Activated CD4-positive, alpha-beta memory T cell treated with anti-CD3 and anti-CD28 coated beads, Interleukin-2, amount 10 ng/mL, durations not matched to agents 7 days and 5 days (primary cell): ENCODE measurements at places on chromosomes 6 and 20. TPM values are rescaled to one million over a fixed set of nuclear protein-coding genes. Genes with fewer than 3 reads are reported as not detected.

- no peaks in the 10 kb centered on the region for H3K4me1 ChIP-seq
- peaks cover 9% of the 10 kb centered on the region for H3K27me3 ChIP-seq
- H3K27ac ChIP-seq = no peak overlapping the region
- DNase-seq = no peak
- no peak overlapping the region for H3K4me3 ChIP-seq
Measured at GRCh38 chr6:1103945-1104623, 207.8 kb upstream of the FOXQ1 start.

DNA sequence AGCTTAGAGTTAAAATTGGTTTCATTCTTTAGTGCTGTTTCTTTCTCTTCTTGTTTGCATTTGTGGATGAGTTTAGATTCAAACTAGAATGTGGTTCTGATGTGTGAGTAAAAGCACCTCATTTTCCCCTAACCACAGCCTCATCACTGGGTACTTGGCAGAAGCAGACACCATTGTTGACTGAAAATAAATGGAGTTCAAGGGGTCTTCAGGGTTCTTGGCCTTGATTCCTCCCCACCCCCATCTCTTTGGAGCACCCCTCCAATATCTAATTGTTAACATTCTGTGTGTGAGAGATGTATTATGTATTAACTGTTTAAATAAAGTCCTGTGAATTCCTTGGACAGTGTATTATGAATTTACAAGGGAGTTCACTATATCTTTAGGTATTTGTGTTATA is 59.6 kb downstream of the JARID2 start:
- H3K27me3 ChIP-seq = no peaks in the 10 kb centered on the region
- H3K4me3 ChIP-seq = peak overlapping the region; percentile 4
- H3K4me1 ChIP-seq = peaks cover 73% of the 10 kb centered on the region
- H3K27ac ChIP-seq = peak overlapping the region; percentile 82
- DNase-seq = no peak

GRCh38 chr20:20524756-20525155 is 156.9 kb downstream of the INSM1 start:
- no peaks in the 10 kb centered on the region for H3K27me3 ChIP-seq
- H3K27ac ChIP-seq = no peak overlapping the region
- DNase-seq = no peak
- H3K36me3 ChIP-seq = peaks cover 12% of the 10 kb centered on the region
- H3K4me3 ChIP-seq = no peak overlapping the region

GRCh38 chr6:56515081-56515905 is 127.4 kb downstream of the DST start:
- no peaks in the 10 kb centered on the region for H3K27me3 ChIP-seq
- no peak overlapping the region for H3K27ac ChIP-seq
- no peak for DNase-seq

- H3K4me1 ChIP-seq = peaks cover 17% of the 10 kb centered on the region
- peaks cover 7% of the 10 kb centered on the region for H3K27me3 ChIP-seq
- no peak overlapping the region for H3K27ac ChIP-seq
- H3K36me3 ChIP-seq = no peaks in the 10 kb centered on the region
- H3K4me3 ChIP-seq = no peak overlapping the region
- no peak for DNase-seq
Measured at GRCh38 chr6:108549741-108550140, 11.0 kb upstream of the FOXO3 start.

GRCh38 chr6:82554666-82555065 is 191.0 kb downstream of the TPBG start:
- H3K36me3 ChIP-seq = no peaks in the 10 kb centered on the region
- no peaks in the 10 kb centered on the region for H3K4me1 ChIP-seq
- no peak overlapping the region for H3K4me3 ChIP-seq
- no peaks in the 10 kb centered on the region for H3K27me3 ChIP-seq

- DNase-seq = peak; percentile 24
- H3K27ac ChIP-seq = peak overlapping the region; percentile 59
- peaks cover 54% of the 10 kb centered on the region for H3K4me1 ChIP-seq
- H3K27me3 ChIP-seq = no peaks in the 10 kb centered on the region
Measured at GRCh38 chr6:37103169-37104039, 66.5 kb upstream of the PIM1 start.

GRCh38 chr20:24987873-24988835 is 4.4 kb downstream of the APMAP start:
- H3K27ac ChIP-seq = no peak overlapping the region
- peaks cover 43% of the 10 kb centered on the region for H3K36me3 ChIP-seq
- no peaks in the 10 kb centered on the region for H3K27me3 ChIP-seq
- H3K4me3 ChIP-seq = no peak overlapping the region
- no peak for DNase-seq

DNA sequence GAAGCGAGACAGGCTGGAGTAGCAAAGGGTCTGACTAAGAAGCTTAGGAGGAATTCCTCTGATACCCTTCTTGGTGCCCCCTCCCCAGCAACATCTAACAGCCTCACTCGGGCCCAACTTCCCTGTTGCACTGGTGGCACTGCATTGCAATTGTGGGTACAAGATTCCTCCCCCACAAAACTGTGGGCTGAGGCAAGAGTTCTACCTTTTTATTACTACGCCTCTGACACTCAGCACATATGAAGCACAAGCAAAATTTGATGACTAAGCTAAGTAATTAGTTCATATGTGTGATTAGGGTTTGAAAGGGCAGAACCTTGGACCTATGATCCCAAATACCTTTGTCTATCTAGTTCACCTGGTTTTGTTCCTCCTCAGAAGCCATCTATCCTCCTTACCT is 83.5 kb downstream of the ZHX3 start:
- H3K36me3 ChIP-seq = no peaks in the 10 kb centered on the region
- H3K4me1 ChIP-seq = peaks cover 20% of the 10 kb centered on the region
- no peak overlapping the region for H3K27ac ChIP-seq
- no peak for DNase-seq

Gene CCDC170
- not detected for total RNA-seq

DNA sequence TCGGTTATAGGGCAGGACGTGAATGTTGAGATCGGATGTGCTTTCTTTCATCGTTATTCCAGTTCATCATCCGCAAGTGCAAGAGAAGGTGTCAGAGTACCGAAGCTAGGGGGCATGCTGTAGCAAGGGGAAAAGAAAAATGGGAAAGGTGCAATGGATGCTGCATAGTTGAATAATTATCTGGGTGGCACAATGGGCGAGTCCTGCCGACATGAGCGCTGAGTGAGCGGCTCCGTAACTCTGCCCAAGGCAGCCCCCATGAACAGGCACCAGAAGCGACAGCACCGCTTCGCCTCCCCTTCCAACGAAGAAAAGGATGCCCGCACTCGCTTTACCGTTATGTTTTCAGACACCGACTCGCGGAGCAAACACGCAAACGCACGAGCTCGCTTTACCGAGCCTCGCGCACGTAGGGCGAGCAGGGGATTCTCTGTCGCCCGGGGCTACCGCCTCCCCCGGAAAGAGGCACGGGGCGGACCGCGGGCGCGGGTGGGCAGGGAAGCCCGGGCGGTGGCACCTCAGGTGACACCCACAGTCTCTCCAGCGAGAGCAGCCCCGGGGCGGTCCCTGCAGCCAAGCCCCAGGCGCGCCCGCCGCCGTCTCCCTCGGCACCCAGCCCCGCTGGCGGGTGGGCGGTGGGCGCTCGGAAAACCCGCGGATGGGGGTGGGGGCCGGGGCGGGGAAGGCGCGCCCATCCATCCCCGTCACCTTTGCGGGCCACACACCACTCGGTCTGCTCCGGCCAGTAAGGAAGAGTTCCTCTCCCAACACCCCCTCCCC is 654 bp downstream of the WASF1 start:
- H3K27ac ChIP-seq = no peak overlapping the region
- DNase-seq = peak; percentile 56
- no peaks in the 10 kb centered on the region for H3K36me3 ChIP-seq
- peaks cover 4% of the 10 kb centered on the region for H3K4me1 ChIP-seq
- H3K4me3 ChIP-seq = peak overlapping the region; percentile 65
- peaks cover 22% of the 10 kb centered on the region for H3K27me3 ChIP-seq

Gene TTK
- 34.4 TPM for total RNA-seq

DNA sequence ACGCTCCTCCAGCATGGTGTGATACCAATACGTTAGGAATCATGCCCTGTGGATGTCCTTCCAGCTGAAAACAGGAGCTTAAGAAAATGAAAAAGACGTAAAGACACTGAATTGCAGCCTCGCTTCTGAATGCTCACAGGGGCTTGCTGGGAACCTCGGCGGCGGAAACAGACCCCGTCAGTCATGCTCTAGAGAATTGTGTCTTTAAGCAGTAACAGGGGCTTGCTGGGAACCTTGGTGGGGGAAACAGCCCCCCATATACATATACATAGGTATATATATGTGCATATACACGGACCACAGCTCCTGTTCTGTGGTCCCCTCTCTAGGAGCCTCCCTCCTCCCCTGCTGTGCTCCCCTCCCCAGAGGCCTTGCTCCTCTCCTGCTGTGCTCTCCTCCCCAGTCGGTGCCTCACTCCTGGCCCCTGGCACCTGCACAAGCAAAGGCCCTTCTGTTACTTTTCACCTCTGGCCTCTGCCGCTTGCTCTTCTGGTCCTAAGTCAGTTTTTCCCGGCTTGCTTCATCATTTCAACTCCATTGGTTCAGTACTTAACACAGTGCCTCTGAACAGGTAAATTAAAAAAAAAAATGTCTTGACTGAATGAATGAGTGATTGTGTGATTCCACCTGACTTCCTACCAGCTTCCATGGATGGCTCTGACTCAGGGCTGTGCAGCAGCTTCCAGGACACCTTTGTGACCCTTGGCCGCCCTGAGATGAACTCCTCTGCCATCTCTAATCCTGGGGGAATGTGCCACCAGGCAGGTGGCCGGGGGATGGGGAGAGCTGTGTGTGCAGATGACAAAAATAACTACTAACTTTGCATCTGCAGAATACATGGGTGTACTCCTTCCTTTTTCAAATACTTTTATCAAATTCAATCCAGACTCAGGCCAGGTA is 246.1 kb downstream of the SMOC2 start:
- no peak overlapping the region for H3K27ac ChIP-seq
- DNase-seq = no peak
- no peaks in the 10 kb centered on the region for H3K4me1 ChIP-seq
- peaks cover 2% of the 10 kb centered on the region for H3K27me3 ChIP-seq

- peaks cover 91% of the 10 kb centered on the region for H3K36me3 ChIP-seq
- no peak for DNase-seq
- no peak overlapping the region for H3K4me3 ChIP-seq
- peaks cover 44% of the 10 kb centered on the region for H3K4me1 ChIP-seq
- peak overlapping the region; percentile 54 for H3K27ac ChIP-seq
Measured at GRCh38 chr20:46367967-46368901, 38.2 kb downstream of the ELMO2 start.

GRCh38 chr20:24936526-24937407 is 12.3 kb upstream of the CST7 start:
- H3K4me3 ChIP-seq = no peak overlapping the region
- peak; percentile 11 for DNase-seq
- H3K36me3 ChIP-seq = peaks cover 11% of the 10 kb centered on the region

Gene LZTS3
- total RNA-seq = 0.90 TPM

GRCh38 chr6:30130887-30131862 is 4.8 kb upstream of the TRIM40 start:
- DNase-seq = peak; percentile 70
- H3K27me3 ChIP-seq = peaks cover 69% of the 10 kb centered on the region
- H3K4me3 ChIP-seq = no peak overlapping the region
- no peaks in the 10 kb centered on the region for H3K36me3 ChIP-seq
- H3K4me1 ChIP-seq = peaks cover 21% of the 10 kb centered on the region

DNA sequence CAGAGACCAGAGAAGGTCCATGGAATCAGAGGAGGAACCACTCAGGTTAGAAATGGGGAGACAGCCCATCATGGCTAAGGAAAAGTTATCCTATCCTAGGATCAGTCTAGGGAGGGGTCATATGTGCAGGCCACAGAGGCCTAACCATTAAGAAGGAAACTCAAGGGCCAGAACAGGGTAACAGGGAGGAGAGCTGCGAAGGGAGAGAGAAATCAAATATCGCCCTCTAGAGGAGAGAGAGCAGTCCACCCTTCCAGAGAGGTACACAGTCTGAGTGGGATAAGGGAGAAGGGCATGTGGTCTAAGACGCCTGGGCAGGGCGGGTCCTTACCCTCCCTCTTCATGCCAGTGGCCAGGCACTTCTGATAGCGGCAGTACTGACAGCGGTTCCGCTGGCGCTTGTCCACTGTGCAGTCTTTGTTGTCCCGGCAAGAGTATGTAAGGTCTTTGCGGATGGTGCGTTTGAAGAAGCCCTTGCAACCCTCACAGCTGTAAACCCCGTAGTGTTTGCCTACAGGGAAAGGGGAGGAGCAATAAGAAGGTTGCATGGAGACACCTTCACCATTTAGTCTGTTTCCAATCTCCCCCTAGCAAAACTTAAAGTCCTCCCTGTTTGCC is 2.9 kb downstream of the RXRB start:
- peaks cover 8% of the 10 kb centered on the region for H3K27me3 ChIP-seq
- H3K27ac ChIP-seq = peak overlapping the region; percentile 52
- H3K36me3 ChIP-seq = peaks cover 59% of the 10 kb centered on the region
- H3K4me3 ChIP-seq = peak overlapping the region; percentile 26
- DNase-seq = peak; percentile 37

DNA sequence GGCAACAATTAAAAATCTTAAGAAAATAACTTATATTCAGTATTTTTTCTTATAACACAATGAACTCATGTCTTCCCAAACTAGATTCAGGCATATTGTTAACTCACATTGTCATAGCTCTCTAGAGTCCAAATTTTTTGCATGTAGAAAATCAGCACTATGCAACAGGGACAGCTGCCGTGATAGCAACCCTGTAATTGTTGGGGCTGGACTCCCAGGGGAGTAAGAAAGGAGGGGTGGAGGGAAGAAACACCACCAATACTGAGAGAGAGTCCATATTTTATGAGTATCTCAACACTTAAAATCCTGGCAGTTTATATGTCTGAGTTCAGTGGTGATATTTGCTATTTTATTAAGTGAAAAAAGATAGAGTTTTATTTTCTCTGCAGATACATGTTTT is 89.6 kb upstream of the HS3ST5 start:
- no peak for DNase-seq
- H3K4me1 ChIP-seq = no peaks in the 10 kb centered on the region
- H3K27me3 ChIP-seq = no peaks in the 10 kb centered on the region
- H3K4me3 ChIP-seq = no peak overlapping the region
- no peak overlapping the region for H3K27ac ChIP-seq
- H3K36me3 ChIP-seq = no peaks in the 10 kb centered on the region

GRCh38 chr6:167109651-167110050 is 13.2 kb upstream of the CCR6 start:
- H3K36me3 ChIP-seq = peaks cover 3% of the 10 kb centered on the region
- no peak for DNase-seq
- H3K4me3 ChIP-seq = no peak overlapping the region
- peaks cover 18% of the 10 kb centered on the region for H3K27me3 ChIP-seq
- H3K27ac ChIP-seq = no peak overlapping the region

Gene EYS
- total RNA-seq = not detected

GRCh38 chr6:85690071-85690470 is 47.4 kb upstream of the SYNCRIP start:
- H3K27me3 ChIP-seq = peaks cover 2% of the 10 kb centered on the region
- H3K4me3 ChIP-seq = no peak overlapping the region
- H3K27ac ChIP-seq = no peak overlapping the region

GRCh38 chr6:170271771-170272314 is 19.0 kb downstream of the DLL1 start:
- H3K27me3 ChIP-seq = peaks cover 63% of the 10 kb centered on the region
- no peaks in the 10 kb centered on the region for H3K36me3 ChIP-seq
- no peak overlapping the region for H3K4me3 ChIP-seq
- peak; percentile 56 for DNase-seq
